ENCODE measurements at places on chromosomes 3 and 15.
A peak's percentile ranks its signal among the peaks of the same experiment; 100 is the strongest.

DNA sequence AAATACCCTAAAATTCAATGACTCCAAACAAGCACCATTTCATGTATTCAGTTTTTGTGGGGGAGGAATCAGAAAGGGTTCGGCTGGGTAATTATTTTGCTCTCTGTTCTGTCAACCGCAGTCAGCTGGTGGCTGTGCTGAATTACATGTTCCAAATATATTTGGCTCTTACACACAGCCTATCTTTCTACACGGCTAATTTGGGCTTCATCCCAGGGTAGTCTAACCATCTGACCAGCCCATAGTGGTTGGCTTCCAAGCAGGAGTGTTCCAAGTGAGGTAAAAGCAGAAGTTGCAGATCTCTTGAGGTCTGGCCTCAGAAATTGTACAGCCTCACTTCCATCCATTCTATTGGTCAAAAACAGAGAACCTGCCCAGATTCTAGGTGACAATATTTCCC, 760.8 kb upstream of the SEMA6D start:
- DNase-seq = no peak

DNA sequence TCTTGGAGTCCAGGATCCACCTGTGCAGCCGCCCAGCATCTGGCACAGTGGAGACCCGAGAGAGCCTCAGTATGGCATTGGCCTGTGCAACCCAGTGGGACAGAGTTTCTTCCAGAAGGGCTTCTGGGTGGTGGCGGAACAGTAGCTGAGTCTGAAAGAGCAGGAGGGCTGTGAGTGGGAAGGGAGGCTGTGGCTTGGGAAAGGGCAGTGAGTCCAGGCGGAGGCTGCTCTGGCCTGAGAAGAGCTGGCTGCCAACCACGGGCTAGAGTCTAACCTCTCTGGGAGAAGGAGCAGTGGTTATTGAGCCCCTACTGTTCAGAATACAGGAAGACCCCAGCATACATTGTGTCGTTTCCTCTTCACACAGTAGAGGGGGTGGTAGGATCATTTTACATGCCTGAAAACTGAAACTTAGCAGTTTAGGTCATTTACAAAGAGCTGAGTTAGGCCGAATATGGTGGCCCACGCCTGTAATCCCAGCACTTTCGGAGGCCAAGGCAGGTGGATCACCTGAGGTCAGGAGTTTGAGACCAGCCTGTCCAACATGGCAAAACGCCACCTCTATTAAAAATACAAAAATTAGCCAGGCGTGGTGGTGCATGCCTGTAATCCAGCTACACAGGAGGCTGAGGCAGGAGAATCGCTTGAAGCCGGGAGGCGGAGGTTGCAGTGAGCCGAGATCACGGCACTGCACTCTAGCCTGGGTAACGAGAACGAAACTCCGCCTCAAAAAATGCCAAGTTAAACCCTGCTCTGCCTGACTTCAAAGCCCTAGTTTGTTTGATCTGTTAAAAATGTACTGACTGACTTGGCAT, 3.2 kb downstream of the AEN start:
- no peak for DNase-seq

- no peak for DNase-seq
Measured at GRCh38 chr3:119794971-119795612, 13.2 kb downstream of the NR1I2 start.

DNA sequence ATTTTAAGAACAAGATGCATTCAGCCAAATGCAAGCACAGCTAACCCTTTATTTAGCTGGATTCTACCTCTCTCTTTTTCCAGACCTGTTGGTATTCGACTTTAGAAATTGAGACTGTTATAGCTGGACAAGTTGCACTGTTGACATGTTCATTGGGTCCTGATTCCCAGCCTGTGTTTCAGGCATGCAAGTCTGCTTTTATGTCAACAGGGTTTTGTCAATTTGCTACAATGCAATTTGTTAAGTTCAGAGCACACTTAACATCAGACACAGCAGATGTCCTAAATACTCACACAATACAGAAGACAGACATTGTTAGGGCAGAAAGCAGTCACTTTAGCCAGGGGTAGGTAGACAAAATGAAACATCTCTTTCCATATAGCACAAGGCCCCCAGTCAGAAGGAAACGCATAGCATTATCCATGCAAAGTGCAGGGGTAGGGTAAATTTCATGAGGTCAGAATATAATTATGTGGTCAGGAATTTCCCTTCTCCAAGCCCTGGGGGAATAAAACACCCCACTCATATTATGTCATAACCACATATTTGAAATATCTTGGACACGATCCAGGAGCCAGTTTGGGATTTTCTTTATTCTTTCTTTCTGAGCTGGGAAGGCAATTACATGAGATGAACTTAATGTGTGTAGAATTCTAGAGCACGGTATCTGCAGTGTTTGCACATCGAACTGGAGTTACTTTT, 504.1 kb downstream of the NTRK3 start:
- peak; percentile 85 for DNase-seq

DNA sequence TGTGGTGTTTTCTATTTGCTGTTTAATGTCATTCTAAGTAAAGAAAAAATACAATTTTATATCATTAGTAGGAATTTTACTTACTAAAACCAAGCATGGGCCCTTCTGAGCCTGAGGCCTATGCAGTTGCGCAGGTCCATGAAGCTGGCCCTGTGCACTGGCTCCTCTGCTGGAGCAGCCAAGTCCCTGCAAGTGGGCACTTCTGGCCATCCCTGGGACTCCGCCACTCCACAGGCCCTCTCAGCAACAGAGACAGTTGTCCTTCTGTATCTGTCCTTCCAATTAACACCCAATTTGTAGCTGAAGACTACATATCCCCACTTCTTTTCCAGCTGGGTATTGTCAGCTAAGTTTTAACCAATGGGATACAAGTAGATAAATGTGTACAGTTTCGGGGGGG, 49.9 kb upstream of the RYK start:
- DNase-seq = no peak

DNA sequence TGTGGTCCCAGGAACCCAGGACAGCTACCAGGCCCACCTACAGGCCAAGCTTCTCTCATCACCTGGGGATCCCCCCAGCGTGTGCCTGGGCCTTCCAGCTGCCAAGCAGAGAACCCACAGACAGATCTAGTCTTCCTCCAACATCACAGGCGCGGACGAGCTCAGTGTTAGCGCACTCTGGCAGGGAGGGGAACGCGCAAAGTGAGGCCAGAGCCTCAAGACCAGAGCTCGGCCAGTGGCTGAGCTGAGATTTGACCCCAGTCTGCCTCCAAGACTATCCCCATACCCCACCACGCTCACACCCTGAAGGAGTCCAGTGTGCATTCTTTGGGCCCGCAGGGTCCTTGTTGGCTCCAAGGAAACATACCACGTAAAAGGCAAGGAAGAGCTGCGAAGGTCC, 5.1 kb downstream of the MFGE8 start:
- DNase-seq = no peak

GRCh38 chr3:78689378-78689777, 1078.4 kb downstream of the ROBO1 start:
- no peak for DNase-seq

DNA sequence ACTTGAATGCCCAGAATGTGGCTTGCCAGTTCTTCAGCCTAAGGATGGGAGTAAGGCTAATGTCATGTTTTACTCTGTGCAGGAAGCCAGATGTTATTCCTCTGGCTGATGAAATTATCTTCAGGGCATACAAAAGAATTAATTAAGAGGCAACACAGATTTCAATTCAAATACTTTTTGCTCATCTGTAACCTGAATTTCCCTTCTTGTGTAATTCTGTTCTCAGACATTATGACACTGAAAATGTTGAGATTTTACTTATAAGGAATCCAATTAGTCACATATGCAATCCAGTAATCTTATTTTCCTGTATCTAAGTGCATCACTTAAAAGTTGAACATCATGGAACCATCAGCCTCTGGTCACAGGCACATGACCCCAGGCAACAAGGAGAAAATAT, 136.5 kb downstream of the CPNE4 start:
- no peak for DNase-seq

DNA sequence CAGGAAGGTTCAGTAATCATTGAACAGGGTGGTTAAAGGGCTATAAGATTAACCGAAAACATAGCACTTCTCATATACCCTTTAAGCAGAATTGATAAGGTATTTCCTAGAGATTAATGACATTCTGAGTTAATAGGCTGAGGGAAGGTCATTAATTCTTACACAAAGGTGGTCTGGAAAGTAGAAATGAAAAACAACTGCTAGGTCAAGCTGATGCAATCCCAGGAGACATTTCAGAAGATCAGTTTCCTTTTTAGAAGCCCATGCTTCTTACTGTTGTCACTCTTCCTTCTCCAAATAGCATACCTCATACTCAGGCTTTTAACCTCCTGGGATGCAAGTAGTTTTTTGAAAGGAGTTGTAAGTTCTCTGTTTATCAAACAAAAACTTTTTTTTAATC, 8.8 kb downstream of the FILIP1L start:
- no peak for DNase-seq

GRCh38 chr15:73691396-73691795, 7.2 kb downstream of the CD276 start:
- DNase-seq = no peak

DNA sequence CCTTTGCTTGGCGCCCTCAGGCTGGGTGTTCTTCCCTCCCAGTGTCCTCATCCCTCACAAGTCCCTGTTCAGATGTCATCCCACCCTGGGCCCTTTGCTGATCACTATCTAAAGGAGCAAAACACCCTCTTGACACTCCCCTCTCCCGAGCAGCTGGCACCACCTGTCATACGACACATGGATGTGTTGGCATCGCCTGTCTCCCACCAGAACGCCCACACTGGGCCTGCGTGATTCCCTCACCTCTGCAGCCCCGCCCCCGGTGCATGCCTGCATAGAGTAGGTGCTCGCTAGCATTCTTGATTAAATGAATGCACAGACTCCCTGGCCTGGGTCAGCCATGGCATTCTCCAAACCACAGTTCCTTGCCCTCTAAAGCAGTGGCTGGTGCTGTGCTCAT, 75.8 kb downstream of the DNAJB8 start:
- no peak for DNase-seq
